Foreskin keratinocyte (primary cell): ENCODE measurements at places on chromosomes 7 and 10. TPM values are rescaled to one million over a fixed set of nuclear protein-coding genes. Genes with fewer than 3 reads are reported as not detected.

- no peak for DNase-seq
Measured at GRCh38 chr7:82665966-82666507, 222.5 kb upstream of the CACNA2D1 start.

GRCh38 chr7:52831321-52831720, 204.1 kb upstream of the POM121L12 start:
- DNase-seq, result no peak

GRCh38 chr10:72564596-72564995, 61.3 kb downstream of the MICU1 start:
- DNase-seq, result no peak

FAM25G gene
- total RNA-seq, result 0.74 TPM in 1 of 2 replicates, not detected in the other

SLC26A5 gene
- total RNA-seq, result not detected in 2 replicates

DNA sequence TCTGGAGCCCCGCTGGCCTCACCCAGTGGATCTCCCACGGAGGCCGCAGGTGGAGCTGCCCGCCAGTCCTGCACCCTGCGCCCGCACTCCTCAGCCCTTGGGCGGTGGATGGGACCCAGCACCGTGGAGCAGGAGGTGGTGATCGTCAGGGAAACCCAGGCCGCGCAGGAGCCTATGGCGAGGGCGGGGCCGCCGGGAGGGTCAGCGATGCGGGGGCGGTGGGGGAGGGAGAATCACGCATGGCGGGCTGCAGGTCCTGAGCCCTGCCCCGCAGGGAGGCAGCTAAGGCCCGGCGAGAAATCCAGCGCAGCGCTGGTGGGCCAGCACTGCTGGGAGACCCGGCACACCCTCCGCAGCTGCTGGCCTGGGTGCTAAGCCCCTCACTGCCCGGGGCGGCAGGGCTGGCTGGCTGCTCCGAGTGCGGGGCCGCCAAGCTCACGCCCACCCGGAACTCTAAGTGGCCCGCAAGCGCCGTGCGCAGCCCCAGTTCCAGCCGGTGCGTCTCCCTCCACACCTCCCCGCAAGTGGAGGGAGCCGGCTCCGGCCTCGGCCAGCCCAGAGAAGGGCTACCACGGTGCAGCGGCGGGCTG, 524.8 kb upstream of the TPK1 start:
- no peak for DNase-seq

GRCh38 chr10:73287441-73287840, 35.0 kb upstream of the MRPS16 start:
- DNase-seq, result no peak

GPR15LG gene
- total RNA-seq, result 0.32 TPM in 1 of 2 replicates, not detected in the other

GRCh38 chr7:5870311-5870710, 10.3 kb upstream of the OCM start:
- no peak for DNase-seq
